ENCODE measurements at places on chromosomes 12 and 14.

DNA sequence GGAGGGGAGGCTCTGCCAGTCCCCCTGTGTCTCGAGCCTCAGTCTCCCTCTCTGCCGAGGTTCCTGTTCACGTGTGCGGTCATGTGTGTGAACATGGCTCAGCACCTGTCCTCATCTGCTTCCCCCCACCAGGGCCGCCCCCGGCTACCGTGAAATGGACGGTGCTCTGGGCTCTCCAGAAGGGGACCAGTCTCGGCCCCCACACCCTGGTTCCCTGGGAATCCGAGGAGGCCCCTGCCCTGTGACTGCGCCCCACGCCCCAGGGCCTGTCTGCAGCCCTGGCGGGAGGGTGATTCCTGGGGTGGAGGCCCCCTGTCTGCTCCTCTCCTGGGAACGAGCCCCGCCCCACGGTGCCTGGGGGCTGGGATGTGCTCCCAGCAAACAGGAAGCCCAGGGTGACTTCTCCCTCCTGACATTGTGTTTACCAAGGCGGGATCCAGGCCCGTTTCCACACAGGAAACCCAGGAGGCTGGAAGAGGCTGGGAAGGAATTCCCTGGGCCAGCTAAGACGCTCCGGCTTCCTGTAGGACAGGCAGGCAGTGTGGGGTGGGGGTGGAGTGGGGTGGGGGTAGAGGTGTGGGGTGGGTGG, 46.6 kb downstream of the KIF26A start:
- no peak for DNase-seq

- DNase-seq: no peak
These were observed 1189.5 kb upstream of the TMEM132C start for GRCh38 chr12:127077262-127078045.

GRCh38 chr14:106842687-106843086, 1316.3 kb downstream of the TMEM121 start:
- DNase-seq: no peak

- no peak for DNase-seq
These were observed 17.7 kb upstream of the NRXN3 start for GRCh38 chr14:78152201-78153063.

- DNase-seq: no peak
These were observed 80.0 kb upstream of the RPH3A start for GRCh38 chr12:112711507-112711906.

DNA sequence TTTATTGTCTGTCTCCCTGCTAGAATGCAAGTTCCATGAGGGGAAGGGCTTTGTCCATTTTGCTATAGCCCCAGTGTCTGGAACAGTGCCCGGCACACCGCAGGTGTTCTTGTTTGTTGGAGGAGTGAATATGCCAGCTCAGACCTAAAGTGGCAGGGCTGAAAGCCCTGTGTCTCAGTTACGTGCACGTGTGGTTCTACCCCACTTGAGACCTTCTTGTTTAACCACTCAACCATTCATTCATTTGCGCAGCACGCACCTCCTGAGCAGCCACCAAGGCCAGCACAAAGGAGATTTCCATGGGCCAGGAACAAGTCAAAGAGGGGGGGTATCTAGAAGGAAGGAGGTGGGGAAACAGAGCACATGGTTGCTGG, 338.0 kb upstream of the FKBP4 start:
- DNase-seq: no peak

DNA sequence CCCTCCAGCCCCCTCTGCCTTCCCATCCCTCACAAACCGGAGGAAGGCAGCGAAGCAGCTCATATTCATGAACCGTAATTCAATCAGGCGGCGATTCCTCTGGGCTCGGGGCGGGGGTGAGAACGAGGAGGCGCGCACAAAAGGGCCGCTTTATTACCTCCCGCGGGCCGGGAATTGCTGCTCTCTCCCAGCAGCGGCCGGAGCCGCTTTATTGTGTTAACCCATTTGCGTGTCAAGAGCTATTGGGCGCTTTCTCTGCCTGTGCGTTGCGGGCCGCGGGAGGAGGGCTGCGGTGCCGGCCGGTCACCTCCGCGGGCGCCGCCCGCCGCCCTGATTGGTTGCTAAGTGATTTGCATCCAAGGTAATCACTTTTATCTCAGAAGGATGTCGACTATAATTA, 4.8 kb downstream of the FAM222A start:
- no peak for DNase-seq

DNA sequence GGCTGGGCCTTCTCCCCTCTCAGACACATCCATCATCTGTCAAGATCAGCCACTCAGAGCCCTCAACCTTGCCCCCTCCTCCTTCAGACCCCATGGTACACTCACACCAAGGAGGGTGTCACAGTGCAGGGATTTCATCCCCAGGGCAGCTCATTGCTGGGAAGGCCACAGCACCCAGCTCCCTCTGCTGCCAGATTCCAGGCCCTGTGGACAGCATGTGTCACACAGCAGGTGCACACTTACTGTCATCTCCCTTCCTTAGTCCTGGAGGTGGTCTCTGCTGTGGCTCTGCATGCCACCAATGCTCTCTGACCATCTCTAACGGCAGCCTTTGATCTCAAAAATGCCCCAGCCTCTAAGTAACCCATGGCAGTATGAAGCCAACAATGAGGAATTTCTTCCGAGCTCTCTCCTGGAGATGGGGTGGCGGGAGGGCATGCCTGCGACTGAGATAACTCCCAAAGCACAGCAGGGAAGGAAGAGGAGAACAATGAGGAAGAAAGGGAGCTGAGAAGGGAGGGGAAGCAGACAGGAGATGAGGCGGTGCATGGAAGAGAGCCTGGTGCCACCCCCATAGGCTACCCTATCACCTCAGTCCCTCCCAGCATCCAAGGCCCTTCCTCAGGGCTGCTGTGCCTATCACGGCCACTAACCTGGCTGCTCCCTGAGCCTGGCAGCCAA, 101.0 kb downstream of the SINHCAF start:
- DNase-seq: peak; percentile 62

DNA sequence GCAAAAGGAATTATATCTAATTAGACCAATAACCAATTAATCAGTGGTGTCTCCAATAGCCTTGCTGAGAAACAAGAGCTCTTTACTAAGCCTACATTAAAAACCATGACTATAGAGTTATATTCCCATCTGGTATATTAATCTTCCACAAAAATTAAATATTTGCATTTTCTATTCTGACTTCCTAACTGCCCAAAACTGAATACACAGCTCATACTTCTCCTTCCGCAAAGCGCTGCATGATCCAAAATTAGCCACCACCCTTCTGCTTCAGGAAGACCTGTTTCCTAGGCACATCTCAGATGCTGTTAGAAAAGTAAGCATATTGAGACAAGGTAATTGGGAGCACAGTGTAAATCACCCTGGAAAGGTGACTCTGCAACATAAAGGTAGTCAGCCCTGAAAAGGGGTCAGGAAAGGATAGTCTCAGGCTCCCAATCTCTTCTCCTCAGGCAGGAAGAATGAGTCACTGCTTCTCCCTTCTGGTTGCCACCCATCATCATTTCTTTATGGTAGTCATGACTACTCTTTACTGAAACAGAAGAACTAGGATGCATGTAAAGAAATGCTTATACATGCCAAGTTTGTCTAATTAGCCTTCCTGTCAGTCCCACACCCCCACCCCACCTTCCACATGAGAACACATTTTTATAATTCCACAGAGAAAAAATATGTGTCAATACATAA, 54.3 kb downstream of the PLCZ1 start:
- DNase-seq: no peak

DNA sequence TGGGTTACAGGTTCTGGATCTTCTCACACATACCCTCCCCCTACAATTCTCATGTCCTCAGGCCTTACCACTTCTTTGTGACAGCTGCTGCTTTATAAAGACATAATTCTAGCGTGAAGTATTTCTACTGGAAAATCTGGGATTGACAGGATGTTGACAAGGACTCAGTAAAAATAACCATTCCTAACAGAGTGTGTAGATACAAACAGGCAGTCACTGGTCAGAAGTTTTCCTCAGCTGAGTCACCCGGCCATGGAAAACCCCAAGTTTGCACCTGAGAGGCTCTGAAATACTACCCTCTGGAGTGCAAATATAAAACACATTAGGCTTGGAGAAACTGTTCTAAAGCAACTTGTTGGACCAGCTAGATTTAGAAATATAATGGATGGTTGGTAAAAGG, 54.4 kb downstream of the SPPL3 start:
- DNase-seq: no peak

DNA sequence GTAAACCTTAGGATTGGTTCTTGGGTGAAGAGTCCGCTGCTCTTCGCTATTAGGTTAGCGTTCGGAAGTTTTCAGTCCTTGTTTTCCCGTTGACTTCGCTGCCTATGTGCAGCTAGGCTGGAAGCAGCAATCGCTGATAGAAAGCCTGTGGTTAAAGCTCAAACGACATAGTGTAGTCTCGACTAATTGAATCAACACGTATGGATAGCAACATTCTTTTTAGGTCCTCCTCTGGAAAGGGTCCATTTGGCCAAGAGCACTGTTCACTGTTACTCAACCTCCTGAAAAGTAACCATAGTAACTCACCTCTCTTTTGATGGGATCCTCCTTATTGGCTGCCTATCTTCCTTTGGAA, 355.5 kb downstream of the SNAPC1 start:
- no peak for DNase-seq

GRCh38 chr14:41960281-41960680, 353.6 kb downstream of the LRFN5 start:
- no peak for DNase-seq

- DNase-seq: no peak
These were observed 13.5 kb upstream of the NRDE2 start for GRCh38 chr14:90345239-90345557.

DNA sequence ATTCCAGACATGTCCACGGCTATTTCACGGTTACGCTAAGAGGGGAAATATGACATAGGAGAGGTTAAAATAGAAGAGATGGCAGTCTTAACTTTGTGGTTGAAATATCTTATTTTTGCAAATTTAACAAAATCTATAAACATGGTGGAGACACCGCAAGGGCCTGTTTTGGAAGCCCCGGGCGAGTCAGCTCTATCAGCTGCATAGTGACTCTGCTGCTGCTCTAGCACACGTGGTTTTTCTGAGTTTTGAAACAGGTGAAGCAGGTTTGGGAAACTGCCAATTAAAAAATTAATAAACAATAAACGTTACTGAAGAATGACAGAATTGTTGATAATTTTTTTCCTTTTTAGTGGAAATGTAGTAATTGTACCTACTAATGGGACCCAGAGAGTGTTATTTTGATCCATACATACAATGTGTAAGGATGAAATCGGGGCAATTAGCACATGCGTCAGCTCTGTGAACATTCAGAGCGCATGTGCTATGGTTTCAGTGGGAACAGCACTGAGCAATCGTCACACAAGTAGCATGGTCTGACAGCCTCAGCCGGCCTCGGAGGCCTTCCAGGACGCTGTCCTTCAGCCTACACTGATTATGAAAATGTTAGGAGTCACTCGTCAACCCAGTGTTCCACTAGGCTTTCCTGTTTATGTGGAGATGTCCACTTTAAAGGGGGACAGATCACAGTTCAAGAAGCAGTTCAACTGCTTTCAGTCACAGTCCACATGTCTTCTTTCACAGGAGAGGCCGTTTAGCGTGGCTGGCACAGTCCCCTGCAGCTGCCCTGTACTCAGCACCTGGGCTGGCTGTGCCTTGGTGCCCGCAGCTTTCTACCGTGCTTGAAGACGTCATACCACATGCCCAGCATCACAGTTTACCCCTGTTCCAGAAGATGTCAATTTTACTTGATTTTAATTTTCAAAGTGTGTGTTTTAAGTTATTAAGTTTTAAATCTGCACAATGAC, 51.8 kb downstream of the MOK start:
- no peak for DNase-seq

- no peak for DNase-seq
These were observed 209.7 kb upstream of the PWP1 start for GRCh38 chr12:107475900-107476299.

DNA sequence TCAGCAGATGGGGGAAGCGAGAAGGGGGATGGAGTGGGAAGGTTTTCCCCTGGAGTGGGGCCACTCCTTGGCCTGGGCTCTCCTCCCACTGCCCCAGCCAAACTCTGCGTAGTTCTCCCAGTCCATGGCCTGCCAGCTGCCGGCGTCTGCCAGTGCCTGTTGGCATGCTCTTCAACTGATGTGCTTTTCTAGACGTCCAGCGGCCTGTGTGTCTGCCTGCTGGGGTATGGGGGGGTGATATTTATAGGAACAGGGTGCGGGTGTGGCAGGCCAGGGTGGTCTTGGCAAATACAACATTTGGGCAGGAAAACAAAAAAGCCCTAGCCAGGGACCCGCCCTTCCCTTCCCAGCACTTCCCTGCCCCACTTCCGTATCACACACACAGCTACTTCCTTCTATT, 786.3 kb upstream of the NOVA1 start:
- DNase-seq: no peak
